NCI-H1092 (cell line): ENCODE measurements at places on chromosomes 2 and 18.

DNA sequence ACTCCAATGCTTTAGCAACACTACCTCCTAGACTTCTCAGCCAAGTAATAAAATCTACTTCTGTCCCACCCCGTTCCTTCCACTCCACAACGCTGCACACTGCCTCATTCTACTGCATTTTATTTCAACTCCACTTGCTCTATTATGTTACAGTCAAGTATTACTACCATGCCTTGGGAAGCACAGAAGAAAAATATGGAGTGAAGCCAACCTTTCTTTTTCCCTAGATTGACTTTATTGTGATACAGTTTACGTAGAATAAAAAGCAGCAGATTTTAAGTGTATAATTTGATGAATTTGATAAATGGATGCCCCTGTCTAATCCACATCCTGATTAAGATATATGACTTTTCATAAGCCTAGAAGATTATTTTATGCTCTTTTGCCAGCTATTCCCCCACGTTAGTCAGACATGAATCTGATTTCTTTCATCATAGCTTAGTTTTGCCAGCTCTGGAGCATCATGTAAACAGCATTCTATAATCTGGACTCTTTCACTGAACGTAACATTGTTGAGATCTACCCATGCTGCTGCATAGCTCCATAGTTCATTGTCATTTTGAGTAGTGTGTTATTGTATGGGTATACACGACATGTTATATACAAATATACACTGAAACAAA, 676.8 kb upstream of the RAB6C start:
- no peak for DNase-seq

DNA sequence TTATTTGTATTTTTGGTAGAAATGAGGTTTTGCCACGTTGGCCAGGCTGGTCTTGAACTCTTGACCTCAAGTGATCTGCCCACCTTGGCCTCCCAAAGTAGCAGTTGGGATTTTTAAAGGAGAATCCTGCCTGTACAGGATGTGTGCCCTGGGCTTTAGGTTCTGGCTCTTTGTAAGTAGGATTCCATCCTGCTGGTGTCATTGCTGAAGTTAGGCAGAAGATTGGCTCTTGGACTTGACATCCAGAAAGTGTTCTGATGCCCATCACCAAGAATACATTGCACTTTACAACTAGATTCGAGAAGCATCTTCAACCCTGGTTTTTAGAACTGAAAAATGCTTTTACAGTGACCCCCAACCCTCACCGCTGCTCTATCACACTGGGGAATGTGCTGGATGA, 4.4 kb upstream of the TWIST2 start:
- no peak for DNase-seq

DNA sequence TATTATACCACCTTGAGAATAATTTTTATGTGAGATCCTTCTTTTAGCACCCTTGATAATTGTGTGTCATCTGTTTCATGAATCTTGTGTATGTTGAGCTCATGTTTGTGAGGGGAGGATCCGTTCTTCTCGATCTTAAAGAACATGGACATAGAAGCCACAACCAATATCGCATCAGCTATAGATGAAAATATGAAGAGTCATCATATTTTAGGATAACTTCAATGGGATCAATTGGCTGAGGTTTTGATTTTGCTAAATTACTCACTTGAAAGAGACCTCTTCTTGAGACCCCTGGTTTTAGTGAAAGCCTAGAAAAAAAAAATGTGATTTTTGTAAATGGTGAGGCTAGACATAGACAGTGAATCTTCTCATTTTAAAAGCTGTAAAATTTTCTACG, 385.3 kb upstream of the NRP2 start:
- no peak for DNase-seq

- DNase-seq: no peak
Measured at GRCh38 chr2:189363559-189363958, 77.7 kb upstream of the WDR75 start.

DNA sequence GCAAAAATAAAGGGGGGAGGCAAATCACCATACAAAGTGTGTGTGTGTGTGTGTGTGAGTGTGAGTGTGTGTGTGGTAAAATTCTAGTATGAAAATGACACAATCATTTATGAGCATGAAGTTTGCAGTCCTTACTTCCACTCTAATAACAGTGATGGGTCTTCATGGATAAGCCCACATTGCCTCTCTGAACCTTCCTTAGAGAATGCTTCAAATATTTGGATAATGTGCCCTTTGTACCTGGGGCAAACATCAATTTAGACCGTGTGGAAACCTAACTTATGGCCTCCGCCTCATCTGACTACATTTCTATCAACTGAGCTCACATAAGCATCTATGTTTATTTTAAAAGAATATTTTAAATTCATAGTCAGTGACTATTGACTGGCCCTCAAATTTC, 3.7 kb downstream of the SCN9A start:
- no peak for DNase-seq

GRCh38 chr2:153287109-153287801, 191.3 kb downstream of the RPRM start:
- DNase-seq: no peak

- DNase-seq: no peak
Measured at GRCh38 chr18:2907550-2908135, 60.8 kb downstream of the EMILIN2 start.

GRCh38 chr18:70333316-70333715, 44.5 kb downstream of the SOCS6 start:
- no peak for DNase-seq

DNA sequence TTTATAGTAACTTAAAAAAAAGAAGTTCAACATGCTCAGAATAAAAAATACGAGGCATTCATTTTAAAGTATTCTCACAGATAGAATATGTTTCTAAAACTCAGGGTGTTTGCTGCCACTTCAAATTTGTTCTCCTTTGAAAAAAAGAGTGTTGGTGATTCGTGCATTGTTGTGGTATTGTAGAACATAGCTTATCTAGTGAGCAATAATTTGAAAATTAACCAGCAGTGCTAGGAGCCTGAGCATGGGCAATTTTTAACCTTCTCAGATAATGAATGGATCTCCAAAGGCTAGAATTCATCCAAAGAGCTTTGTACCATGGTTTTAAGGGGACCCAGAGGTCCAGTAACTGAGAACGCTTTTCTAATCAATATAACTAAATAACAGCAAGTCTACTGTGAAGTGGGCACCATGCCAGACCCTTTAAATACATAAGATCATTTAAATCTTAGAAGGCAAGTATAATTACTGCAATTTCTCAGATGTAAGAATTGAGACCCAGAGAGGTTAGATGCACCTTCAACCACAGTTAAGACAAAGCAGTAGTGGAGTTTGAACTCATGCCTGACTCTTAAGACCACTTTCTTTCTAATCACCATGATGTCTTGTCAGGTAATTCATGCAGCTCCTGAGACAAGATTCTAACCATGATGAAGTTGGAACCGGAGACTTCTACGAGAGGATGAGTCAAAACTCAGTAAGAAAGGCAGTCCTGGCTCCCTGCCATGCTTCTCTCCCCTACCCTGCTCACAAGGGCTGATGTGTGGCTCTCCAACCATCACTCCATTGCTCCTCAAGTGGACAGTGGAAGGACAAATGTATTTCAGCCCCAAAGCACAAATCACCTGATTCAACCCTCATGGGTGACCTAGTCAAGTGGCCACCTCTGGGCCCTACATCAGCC, 3.4 kb downstream of the CYRIA start:
- no peak for DNase-seq

GRCh38 chr18:32238635-32239268, 48.9 kb downstream of the MEP1B start:
- no peak for DNase-seq
